ENCODE measurements at places on chromosomes 11 and 22. TPM values are rescaled to one million over a fixed set of nuclear protein-coding genes. Genes with fewer than 3 reads are reported as not detected.

Gene ZNF202
- polyA plus RNA-seq: 16.6 TPM

Gene MMP8
- polyA plus RNA-seq: not detected

Gene NRGN
- polyA plus RNA-seq: 15.3 TPM

Gene SLC6A5
- polyA plus RNA-seq: 0.12 TPM

Gene MPPED1
- polyA plus RNA-seq: 0.60 TPM

Gene MIOX
- 3.2 TPM for polyA plus RNA-seq

Gene TMEM191C
- polyA plus RNA-seq: 0.98 TPM

Gene CCDC89
- polyA plus RNA-seq: 4.6 TPM

Gene SPON1
- 79.4 TPM for polyA plus RNA-seq

Gene NCR3LG1
- polyA plus RNA-seq: 1.6 TPM
